NCI-H1436 treated with DMSO at 0.1 percent for 48 hours (cell line): ENCODE measurements at places on chromosomes 2 and 18.

GRCh38 chr18:12043811-12044210 is 49.8 kb upstream of the ANKRD62 start:
- DNase-seq, result no peak

- DNase-seq, result no peak
Measured at GRCh38 chr2:85648619-85649018, 19.4 kb downstream of the SFTPB start.

DNA sequence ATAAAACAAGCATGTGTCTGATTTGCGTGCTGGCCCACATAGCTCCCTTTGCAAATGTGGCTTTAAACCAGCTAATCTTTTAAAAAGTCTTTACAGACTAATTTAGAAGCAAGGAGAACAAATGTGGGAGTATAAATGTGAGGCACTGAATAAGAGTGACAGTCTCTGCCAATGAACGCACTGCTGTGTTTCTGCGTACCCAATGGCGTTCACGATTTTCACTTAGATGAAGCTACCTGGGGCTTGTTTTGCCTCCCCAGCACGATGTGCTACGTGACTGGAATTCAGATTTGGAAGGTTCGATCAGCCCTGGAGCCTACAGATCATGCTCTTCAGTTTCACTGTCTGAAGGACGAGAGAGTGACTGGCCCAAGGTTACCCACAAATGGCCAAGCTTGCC is 10.8 kb upstream of the CRACDL start:
- DNase-seq, result no peak

DNA sequence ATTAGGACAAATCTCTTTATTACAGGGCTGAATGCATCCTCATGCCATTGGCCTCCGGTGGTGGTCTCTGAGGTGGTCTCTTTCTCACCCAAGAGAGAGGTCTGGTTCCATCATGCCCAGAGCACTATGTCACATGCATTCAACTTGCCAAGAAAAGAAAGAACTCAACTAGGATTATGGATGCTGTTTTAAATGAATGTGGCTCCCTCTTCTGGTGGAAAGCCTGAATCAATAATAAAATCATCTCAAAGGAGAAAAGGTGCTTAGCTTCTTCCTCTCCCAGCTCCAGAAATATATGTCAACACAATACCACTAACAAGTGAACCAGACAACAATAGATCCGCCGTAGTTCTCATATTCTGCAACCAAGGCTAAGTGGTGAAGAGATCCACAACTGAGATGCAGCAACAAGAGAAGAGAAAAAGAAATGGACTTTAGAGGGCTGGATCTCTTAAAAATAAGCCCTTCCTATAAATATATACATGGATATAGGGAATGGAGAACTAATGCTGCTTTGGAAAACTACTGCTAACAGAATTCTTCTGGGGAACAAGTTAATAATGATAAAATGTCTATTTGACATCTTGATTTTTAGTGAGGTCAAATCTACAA is 396.8 kb downstream of the NCKAP5 start:
- peak; percentile 66 for DNase-seq

GRCh38 chr2:60544954-60545560 is 8.4 kb downstream of the BCL11A start:
- no peak for DNase-seq

DNA sequence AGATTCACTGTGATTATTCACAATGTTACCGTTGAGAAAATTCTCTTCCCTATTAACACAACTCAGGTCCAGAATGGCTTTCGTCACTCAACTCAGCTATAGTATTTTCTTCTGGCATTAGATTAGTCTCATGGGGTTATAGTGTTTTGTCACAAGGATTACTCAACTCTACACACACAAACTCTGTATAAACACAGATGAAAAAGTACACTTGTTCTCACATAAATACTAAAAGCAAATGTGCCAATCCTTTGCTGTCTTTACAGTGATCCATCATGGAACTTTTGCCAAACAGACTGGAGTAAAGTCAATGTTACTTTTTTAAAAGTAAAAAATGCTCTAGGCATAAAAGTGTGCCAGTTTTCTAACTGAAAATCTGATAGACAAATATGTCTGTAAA is 267.6 kb downstream of the RBM43 start:
- DNase-seq, result no peak

DNA sequence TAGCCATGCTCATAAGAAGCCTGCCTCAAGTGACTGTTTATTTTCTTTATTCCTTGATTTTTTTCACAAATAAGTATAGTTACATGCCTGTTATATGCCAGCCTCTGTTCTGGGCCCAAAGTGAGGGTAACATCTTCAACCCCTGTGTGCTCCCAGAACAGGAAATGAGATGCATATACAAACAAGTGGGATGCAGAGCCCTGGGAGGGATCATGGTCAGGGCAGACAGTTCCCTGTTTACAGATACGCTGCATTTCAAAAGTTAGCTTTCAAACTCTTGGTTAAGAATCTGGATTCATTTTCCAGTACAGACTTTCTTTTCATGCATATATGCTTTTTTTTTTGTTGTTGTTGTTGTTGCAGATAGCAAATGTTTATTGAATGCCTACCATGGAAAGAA is 24.4 kb downstream of the GPR39 start:
- DNase-seq, result no peak

- DNase-seq, result no peak
Measured at GRCh38 chr2:12151716-12152115, 405.3 kb downstream of the LPIN1 start.
